ENCODE measurements at places on chromosomes 5 and 9.

DNA sequence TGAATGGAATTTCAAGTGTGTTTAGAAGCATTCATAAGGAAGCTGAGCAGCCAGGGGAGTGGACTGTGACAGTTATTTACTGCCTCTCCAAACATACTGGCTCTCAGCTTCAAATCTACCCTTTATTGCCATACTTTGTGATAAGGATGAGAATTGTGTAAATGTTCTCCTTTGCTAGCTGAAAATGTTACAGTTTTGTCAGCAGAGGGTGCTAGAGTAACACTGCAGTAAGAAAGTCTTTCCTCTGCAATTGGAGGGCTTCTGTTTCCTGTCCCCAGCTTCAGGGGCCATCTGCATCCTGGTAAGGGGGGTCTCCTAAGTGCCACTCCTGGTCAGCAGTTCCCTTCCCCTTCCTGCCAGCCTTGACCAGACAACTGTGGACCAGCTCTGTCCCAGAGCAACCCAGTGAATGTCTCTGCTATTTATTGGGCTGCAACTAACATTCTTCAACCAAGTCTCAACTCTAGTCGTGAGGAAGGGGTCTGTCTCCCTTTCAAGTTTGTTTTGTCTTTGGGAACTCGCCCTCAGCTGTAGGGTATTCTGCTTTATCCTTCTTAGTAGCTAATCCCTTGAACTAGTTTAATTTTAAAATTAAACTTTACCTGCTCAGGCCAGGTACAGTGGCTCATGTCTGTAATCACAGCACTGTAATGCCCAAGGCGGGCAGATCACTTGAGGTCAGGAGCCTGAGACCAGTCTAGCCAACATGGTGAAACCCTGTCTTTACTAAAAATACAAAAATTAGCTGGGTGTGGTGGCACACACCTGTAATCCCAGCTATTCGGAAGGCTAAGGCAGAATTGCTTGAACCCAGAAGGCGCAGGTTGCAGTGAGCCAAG is 45.3 kb downstream of the RAPGEF6 start:
- DNase-seq = no peak

- DNase-seq = no peak
These were observed 357.2 kb upstream of the TRPC7 start for GRCh38 chr5:136722581-136722980.

- DNase-seq = no peak
These were observed 132.4 kb downstream of the EFNA5 start for GRCh38 chr5:107538331-107538730.

GRCh38 chr5:134772461-134773125 is 14.0 kb downstream of the DDX46 start:
- no peak for DNase-seq

DNA sequence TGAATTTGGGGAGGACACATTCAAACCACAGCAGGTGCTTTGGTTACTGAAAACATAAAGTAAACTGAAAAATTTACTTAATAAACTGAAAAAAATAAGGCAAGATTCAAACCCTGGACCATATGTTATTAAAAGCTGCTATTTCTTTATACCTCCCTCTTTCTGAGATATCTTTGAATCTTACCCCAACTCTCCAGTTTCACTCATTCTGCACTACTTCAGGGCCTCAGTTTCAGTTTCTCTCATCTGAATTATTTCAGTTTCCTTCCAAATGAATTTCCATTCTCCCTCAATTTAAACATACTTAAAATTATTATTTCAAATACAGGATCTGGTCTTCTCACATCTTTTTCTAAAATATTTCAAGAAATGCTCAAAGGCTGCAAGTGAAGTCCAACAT is 4.9 kb upstream of the OXCT1 start:
- no peak for DNase-seq

DNA sequence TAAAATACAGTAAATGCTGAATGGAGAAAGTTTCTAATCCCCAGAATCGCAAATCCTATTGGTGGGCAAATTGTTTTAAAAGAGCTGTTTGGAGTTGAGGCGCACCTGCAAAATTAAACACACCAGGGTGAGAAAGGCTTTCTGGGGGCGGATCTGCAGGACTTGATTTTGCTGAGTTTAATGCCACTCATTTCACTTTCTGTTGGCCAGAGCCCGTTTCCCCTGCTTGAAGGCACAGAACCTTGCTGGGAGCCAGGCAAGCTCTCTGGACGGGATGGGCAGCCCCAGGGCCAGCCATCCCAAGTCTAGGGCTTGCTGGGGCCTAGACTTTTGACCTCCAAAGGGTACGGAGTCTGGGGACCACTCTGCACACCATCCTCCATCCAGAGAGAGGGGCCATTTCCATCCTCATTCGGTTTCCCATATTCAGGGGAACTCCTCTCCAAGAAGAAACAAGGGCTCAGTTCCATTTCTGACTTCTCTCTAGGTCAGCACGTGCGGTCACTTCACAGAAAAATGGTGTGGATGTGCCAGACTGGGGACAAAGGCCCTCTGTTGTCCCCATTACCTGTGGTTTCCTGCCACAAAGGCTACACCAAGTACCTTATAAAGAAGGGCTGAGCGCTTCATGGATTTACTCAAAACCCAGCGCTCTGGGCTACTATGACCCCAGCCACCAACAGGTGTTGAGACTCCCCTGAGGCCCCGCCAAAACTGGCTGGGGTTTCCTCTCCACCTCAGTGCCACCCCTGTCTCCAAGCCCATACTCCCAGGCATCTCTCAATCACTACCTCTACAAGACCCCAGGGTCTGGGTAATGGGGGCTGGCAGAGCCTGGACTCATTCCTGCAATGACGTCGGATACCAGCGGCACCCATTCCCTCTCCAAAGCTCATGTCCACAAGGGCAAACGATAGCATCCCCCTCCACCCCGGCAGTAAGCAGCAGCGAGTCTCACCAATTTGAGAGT is 170.0 kb downstream of the AUH start:
- peak; percentile 13 for DNase-seq

DNA sequence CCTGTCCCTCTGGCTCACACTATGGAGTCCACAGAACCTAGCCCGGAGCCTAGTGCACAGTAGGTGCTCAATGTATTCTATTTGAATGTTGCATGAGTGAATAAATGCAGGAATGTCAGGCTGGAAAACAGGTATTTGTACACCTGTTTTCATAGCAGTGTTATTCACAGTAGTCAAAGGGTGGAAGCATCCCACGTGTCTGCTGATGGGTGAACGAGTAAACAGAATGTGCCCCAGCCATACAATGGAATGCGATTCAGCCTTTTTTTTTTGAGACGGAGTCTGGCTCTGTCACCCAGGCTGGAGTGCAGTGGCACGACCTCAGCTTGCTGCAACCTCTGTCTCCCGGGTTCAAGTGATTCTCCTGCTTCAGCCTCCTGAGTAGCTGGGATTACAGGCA is 31.5 kb upstream of the IER5L start:
- DNase-seq = no peak

DNA sequence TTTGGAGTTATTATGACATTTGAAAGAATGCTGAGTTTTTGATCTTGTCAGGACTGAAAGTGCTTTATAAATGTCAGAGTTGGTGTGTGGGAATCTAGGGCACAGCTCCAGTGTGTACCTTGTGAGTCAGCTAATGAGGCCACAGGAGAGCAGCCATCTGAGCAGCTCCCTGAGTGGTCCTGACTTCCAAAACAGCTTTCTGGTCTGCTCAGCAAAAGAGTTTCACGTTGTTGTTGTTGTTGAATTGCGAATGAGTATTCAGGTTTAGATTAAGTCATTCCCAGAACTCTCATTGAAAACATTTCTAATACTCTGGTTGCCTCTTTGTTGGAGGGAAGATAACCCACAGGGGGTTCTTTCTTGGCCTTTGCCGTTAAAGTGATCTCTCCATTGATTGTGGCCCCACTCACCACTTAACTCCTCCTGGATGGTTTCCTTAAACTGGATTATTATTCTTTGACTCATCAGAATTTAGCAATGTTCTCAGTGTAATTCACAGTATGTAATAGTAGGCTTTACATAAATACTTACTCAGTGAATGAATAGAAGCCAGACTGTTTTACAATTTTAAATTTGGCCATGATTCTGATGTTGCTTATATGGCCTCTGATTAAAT is 125.1 kb upstream of the SGCD start:
- no peak for DNase-seq

DNA sequence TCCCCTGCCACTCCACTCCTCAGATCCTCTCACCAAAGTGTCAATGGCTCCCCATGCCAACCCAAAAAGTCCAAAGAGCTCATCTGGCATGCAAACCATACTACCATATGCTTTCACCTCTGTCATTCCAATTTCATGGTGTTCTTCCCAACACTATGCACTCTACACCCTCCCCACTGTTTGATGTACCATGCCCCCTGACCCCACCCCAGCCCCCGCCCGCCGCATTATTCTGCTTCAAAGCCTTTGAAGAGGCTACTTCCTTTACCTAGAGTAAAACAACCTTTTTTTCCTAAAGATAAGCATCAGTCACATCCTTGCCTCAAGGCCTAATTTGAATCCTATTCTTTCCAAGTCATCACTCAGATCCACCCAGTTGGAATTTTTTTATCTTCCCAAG is 226.3 kb downstream of the DEPDC1B start:
- DNase-seq = no peak

GRCh38 chr9:87527211-87527916 is 29.7 kb downstream of the DAPK1 start:
- DNase-seq = no peak

Measured in NCI-H510A (cell line).